AG04450 (cell line): ENCODE measurements at places on chromosomes 11 and 22. TPM values are rescaled to one million over a fixed set of nuclear protein-coding genes. Genes with fewer than 3 reads are reported as not detected.

DNA sequence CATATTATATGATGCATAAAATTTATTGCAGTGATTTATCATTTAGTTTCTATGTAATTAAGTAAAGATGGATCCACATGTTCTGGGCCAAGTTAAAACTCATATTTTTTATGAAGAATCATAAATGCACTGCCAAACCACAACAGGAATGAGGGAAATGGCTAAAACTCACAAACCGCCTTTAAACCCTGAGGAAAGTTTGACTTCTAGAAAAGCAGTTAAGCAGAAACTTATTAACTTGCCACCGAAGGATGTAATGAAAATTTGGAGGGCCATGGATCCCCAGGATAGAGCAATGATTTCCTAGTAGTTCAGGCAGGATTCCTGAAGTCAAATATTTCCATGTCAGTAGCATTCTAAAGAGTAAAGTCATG, 218.3 kb upstream of the CTSC start:
- DNase-seq: no peak

- no peak for DNase-seq
These were observed 360.3 kb downstream of the TENM4 start for GRCh38 chr11:79080551-79080950.

DNA sequence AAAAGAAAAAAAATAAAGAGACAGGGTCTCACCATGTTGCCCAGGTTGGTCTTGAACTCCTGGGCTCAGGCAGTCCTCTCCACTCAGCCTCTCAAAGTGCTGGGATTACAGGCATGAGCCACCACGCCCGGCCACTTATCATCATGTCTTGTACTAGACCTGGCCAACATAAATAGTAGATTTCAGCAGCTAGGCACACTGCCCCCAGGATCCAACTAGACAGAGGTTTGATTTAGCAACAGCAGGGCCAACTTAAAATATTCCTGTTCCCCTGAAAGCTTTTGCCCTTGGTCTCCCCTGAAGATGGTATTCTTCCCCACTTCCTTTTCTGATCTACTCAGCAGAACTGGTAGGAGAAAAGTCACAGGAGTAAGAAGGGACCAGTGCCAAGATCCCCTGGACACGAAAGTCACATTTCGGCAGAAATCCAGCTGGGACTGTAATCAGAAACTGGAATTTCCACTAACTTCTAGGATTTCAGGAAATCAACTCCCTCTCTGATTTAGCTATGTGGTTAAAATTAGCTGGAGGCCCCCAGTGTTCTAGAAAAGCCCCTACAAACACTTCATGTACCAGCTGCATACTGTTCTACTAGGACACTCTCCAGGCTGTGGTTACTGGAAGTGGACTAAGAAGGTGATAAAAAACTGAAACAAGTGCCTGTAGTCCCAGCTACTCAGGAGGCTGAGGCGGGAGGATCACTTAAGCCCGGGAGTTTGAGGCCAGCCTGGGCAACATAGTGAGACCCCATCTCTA, 8.9 kb upstream of the PPP2R1B start:
- no peak for DNase-seq

CADM1 gene
- polyA plus RNA-seq: 70.7 and 77.8 TPM in 2 replicates
